ENCODE measurements at places on chromosomes 4 and X. TPM values are rescaled to one million over a fixed set of nuclear protein-coding genes. Genes with fewer than 3 reads are reported as not detected.

DNA sequence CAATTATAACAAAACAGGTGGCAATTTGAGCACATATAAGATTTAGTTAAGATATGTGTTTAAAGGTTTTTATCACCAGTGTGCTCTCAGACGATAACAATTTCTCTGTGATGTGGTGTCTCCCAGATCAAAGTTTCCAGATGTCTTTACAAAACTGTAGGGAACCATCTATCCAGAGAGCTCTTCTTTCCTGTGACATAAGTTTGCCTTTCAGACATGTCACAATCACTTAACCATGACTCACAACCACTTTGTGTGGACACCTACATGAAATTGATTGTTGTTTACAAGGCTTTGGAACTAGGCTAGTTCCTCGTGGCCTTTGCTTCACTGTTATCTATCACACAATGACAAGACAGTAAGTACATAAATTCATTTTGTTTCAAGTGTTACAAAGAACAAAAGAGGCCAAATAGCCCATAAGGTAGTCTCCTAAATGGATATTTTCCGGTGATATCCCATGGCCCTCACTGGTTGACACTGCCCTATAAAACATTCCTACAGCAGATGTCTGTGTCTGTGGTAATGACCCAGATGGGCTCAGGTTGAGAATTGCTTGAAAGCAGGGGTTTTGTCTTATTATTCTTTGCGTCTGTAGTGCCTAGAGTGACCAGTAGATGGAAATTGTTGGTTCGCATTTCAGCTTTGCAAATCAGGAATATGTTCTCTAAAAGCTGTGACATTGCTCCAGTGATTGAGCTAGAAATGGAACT, 297.8 kb upstream of the FAM241A start:
- DNase-seq, result no peak

DNA sequence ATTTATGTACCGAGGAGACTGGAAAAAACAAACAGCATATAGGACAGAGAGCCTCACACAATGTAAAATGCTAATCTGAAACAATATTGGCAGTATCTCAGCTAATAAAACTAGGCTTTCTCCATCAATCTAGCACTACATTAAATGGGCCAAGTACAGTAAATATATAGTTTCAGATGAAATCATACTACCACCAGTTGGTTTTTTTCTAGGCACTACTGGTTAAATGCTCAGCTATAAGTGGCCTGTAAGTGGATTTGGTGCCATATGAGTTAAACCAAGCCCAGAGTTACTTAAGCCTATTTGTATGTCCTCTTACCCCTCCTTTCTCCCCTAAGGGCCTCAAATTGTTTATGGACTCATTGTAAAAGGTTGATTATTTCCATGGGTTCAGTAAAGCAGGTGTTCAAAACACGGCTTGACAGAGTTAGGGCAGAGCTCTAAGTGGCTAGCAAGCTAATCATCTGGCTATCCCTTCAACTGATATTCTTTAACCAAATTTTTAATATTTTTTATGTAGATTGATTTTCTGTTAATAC, 57.5 kb downstream of the FAM13A start:
- no peak for DNase-seq

GRCh38 chr4:159547645-159548308, 444.9 kb downstream of the RAPGEF2 start:
- DNase-seq, result peak; percentile 42

DNA sequence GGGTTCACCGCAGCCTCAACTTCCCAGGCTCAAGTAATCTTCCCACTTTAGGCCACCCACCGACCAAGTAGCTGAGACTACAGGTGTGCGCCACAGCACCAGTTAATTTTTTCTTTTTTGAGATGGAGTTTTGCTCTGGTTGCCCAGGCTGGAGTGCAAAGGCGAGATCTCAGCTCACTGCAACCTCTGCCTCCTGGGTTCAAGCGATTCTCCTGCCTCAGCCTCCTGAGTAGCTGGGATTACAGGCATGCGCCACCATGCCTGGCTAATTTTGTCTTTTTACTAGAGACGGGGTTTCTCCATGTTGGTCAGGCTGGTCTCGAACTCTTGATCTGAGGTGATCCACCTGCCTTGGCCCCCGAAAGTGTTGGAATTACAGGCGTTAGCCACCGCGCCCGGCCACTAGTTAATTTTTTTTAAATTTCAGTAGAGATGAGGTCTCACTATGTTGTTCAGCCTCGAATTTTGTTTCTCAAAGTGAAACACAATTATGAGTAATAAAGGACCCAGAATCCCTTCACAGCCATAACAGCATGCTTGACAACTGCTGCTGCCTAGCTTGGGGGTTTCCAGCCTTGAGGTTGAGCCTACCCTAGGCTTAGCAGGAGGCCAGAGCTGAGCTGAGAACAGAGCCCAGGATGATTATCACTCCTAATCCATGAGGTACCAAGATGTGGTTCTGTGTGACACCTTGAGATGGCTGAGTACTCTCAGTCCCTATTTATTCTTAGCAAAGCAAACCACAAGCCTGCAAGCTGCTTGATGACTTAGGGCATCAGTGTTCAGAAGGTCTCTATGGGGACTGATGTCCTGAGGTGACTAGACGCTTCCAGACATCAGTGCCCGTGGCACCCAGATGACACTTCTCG, 41.6 kb upstream of the NKRF start:
- no peak for DNase-seq

GRCh38 chr4:80171251-80171650, 26.1 kb upstream of the PRDM8 start:
- peak; percentile 29 for DNase-seq

DNA sequence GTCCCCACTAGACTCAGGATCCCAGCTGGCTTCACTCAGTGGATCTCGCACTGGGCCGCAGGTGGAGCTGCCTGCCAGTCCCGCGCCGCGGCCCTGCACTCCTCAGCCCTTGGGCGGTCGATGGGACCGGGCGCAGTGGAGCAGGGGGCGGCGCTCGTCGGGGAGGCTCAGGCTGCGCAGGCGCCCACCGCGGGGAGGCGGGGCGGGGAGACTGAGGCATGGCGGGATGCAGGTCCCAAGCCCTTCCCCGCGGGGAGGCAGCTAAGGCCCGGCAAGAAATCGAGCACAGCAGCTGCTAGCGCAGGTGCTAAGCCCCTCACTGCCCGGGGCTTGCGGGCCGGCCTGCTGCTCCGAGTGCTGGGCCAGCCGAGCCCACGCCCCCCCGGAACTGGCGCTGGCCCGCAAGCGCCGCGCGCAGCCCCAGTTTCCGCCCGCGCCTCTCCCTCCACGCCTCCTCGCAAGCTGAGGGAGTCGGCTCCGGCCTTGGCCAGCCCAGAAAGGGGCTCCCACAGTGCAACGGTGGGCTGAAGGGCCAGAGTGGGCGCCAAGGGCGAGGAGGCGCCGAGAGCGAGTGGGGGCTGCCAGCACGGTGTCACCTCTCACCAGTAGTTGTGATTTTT, 1038.0 kb downstream of the PCDH19 start:
- no peak for DNase-seq

GRCh38 chrX:40445691-40446090, 135.1 kb upstream of the ATP6AP2 start:
- DNase-seq, result no peak

DNA sequence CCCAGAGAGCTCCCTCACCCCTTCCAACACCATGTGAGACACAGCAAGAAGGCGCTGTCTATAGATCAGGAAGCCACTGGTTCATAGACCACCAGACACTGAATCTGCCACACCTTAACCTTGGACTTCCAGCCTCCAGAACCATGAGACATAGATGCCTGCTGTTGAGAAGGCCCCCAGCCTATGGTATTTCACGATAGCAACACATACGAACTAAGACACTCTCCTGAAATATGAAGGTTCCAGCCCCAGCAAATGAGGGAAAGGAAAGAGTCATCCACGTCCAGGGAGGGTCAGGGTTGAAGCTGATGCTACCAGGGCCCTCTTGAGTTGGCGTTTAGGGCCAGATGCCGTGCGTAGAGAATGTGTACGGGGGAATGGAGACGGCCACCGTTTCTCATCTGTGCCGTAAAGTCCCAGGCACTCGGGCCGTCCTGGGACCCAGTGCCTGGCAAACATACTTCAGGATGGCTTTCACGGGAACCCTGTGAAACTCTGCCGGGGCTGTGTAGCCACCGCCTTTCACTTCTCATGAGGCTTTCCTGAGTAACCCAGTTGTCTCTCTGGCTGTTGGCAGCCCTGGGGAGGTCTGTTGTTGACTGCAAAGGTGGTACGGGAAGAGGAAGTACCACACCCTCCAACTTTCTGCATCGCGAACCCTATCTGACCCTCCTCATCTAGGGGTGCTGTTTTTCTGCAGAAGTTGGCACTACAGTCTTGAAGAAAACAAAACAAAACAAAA, 17.7 kb upstream of the P2RY8 start:
- DNase-seq, result no peak

DNA sequence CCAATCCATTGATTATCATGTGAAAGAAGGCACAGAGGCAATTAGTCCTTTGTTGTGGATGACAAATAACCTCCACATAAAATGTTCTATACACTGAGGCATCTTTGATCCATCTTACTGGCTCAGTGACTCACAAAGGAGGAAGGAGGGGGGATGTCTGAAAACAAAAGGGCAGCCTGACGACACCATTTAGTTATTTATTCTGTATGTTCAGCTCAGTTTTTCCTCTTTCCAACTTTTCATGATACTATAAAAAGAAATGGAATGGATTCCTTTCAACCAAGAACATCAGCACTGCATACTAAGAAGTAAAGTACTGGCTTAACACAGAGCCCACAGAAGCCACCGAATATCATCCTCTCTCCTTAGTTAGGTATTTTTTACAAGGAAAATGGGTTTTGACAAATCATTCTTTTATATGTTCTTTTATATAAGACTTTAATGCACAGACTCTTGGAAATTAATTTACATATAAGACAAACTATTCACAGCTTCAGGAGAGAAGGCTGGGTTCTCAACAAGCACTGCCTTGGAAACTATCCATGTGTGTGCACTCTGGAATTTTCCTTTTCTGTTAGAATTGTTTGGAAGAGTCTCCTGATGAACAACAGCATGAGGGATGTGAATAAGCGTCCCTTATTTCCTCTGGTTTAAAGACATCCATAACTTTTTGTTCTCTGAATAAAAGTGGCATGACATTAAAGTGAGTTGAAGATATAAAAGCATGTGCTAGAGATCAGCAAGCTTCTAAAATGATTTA, 135.6 kb downstream of the TSPAN5 start:
- DNase-seq, result peak; percentile 77

DNA sequence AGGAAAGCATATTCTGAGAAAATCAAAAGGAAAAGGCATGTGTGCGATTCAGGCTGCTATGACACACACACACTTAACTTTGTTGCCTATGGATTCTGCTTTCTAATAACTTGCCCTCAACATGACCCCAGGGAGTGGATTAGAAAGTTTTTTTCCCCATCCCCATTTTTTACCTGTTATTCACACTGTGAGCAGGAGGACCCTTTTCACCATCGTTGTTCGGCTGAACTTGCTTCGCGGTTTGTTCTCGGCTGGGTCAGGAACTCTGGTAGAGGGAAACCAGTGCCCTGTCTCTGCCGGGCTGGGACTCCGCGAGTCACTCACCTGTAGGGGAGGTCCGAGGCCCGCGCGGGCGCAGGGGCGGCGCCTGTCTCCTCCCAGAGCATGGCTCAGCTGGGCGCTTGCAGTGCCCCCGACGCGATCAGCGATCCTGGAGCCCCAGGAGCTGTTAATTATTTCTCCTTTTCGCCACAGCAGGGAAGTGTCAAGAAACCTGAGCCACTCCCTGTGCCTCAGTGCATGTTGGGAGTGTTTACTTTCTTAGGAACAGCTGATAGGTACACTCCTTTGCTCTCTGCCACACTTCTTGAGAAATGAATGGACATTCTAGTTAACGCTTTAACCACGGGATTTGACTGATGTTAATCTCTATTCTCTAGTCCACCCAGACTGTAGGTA, at the start of gene RASSF6:
TSS of gene RASSF6 (minus strand) at position 322 of the 678 bp plus-strand sequence. CDS start 8,641 bp downstream, outside the sequence.
- peak; percentile 83 for DNase-seq

- DNase-seq, result no peak
Measured at GRCh38 chr4:142112451-142112850, 476.1 kb downstream of the IL15 start.

DNA sequence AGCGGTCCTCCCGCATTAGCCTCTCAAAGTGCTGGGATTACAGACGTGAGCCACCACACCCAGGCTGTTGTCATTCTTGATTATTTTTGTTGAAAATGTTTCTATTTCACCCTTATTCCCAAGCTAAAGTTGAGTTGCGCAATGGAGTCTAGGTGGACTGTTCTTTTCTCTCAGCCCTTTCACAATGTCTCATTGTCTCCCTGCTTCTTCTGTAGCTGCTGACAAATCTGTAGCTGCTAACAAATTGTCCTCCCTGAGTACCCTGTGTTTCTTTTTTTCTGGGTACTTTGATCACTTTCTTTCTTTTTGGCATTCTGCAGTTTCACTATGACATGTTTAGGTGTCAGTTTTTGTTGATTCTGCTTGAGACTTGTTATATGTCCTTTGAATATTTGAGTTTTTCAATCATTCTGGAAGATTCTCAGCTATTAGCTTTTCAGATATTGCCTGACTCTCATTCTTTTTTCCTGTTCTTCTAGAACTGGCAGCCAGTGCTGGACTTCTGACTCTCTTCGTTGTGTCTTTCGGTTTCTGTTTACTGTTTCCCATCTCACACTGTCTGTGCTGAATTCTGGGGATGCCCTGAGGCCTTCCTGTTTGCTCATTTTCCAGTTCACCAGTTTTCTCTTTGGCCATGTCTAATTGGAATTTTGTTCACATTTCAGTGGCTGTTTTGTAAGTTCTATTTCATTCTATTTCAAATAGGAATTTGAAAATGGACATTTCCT, 6.6 kb downstream of the ABCD1 start:
- DNase-seq, result no peak

DNA sequence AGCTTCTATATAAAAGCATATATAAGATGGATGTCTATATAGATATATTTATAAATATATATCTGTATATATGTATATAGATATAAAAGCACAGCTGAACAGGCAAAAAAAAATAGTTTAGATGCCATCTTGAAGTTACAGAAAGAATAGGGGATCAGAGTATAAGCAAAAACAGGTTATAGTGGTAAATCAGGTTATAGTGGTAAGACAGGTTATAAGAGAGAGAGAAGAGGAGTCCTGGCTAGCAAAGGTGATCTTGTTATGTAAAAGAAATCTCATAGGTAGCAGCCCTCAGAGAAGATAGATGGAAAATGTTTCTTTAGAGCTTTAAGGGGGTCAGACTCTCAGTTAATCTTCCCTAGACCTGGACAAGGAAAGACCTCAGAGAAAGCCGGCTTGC, 1263.1 kb downstream of the PCDH7 start:
- DNase-seq, result no peak

DNA sequence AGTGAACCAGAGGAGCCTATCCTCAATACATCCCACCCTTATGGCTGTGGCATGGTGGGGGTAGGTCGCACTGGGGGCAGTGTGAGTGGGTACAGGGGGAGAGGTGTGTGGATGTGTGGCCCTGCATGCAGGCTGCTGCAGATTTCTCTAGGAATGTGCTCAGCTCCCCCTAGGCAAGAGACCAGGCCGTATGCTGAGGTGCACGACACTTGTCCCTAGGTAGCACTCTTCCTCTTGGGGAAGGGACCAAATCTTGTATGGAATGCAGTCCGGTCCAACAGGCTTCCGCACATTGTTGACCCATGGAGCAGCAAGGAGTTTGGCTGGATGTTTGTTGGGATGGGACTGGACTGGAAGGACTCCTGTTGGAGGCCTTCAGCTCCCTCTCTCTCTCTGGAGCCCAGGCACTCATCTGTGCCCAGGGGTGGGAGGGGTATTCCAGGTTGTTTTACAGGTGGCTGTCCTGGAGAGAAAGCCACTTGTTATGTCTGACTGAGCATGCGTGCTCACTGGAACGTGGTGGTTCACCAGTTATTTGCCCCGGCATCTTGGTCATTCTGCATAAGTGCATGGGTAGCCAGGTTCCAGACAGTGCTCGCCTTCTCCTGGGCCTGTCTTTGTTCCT, 55.1 kb downstream of the NBDY start:
- DNase-seq, result no peak

The H2BW2 gene
- not detected for polyA plus RNA-seq

The NAP1L2 gene
- polyA plus RNA-seq, result 0.87 TPM

The TMPRSS11A gene
- polyA plus RNA-seq, result not detected

The TRIM61 gene
- 0.73 TPM for polyA plus RNA-seq

The GABRB1 gene
- not detected for polyA plus RNA-seq

The HTT gene
- polyA plus RNA-seq, result 7.3 TPM

Measured in foreskin keratinocyte (primary cell).